ENCODE measurements at places on chromosomes 7 and 10.

DNA sequence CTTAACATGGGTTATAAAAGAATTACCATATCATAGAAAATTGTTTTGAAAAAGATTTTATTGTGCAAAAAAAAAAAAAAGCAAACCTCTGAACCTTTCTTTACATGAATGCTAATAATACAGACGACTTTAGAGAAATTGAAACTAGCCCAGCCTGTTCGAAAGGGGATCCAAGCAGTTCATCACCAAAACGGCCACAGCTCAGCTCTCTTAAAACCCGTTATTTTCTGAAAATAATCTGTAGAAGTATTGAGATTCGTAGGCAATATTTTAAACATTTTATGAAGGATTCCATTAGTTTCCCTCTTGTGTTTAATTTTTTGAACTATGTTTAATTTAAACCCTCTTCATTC is 9.9 kb upstream of the GSAP start:
- no peak for DNase-seq

GRCh38 chr7:118289476-118289875 is 65.0 kb downstream of the ANKRD7 start:
- no peak for DNase-seq

DNA sequence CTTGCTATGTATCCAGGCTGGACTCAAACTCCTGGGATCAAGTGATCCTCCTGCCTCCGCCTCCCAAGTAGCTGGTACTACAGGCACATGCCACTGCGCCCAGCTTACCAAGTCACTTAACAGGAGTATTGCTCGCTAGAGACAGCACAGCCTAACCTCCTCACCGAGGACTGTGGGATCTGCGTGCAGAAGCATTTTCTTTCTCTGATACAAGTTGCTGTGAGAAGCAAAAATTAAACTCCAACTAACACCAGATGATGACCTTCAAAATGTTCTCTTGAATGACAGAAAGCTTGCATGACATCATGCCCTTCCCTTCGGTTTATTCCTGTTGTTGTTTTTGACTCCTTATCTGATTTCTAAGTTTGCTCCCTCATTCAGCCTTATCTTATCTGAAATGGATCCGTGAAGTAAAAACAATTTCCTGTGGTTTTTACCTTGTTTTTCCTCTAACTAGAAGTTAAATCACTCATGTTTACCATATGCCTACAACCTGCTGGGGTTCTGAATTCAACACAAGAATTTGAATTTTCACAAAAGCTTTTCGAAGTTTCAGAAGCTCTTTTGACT is 94.4 kb upstream of the KIF5B start:
- no peak for DNase-seq

DNA sequence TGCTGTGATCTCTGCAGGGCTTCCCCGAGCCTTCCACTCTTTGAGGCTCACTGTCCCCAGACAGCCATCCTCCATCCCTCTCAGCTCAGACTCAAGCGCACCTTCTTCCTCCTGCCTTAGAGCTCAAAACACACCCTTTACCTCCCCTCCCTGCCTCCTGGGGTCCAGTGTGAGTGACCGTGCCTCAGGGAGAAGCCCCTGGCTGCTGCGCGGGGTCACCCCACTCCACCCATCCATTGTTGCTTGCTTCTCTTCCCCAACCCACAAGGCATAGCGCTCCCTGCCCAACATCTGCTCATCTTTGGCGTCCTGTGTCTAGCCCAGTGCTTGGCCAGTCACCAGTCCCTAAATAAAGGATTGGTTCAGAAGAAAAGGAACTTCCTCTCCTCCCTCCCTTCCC is 170.3 kb downstream of the TCERG1L start:
- DNase-seq = no peak

- no peak for DNase-seq
Observed at GRCh38 chr10:102450124-102450373, 1.3 kb downstream of the C10orf95 start.

GRCh38 chr10:101008823-101009423 is 9.3 kb downstream of the LZTS2 start:
- no peak for DNase-seq

DNA sequence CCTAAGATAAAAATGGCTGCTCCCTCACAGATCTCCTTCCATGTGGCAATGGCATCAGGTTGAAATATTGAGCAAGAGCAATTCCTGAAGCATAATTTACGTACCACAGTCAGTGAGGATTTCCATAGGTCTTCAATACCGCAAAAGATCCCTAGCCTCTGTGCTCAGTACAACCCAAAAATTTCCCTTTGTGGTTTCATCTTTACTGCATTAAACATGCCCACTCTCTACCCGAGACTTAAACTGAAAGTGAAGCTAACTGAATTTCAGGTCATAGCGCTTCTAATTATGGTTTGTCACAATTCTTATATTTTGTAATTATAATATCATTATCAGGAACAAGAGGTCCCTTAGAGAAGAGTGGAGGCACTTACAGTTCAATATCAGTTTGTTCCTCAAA is 1071.1 kb downstream of the XPNPEP1 start:
- DNase-seq = no peak

- DNase-seq = no peak
Observed at GRCh38 chr7:5211730-5212482, 21.9 kb downstream of the WIPI2 start.

DNA sequence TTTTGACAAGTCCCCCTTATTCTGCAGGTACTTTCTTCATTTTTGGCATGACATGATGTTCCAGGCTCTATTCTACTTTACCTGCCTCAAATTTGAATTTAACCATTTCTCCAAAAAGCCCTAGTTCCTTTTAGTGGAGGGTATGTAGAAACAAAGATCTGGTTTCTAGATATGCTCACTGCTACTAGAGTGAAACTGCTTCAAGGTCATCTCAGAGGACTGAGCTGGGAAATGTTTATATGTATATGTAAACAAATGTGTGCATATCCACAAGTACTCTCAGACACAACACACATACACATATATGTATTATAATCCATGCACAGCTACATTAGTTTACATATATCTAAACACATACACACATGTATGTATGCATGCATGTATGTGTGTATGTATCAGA is 69.1 kb downstream of the ICA1 start:
- DNase-seq = no peak

DNA sequence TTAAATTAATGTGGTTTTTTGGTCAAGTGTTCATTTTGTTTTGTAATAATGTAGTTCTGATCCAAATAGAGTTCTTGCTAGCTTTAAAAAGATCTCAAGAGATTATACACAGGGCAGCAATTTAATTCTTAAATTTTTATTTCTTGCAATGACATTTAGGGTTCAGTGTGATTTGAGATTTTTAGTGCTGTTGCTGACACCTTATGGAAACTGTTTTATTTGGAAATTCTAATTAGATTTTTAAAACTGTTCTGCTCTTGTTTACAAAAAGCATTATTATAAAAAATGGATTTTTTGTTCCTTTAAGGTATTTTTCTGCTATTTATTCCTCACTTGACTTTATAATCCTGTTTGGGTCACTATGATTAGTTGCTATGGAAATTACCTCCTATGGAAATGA is 72.1 kb downstream of the RTKN2 start:
- no peak for DNase-seq

DNA sequence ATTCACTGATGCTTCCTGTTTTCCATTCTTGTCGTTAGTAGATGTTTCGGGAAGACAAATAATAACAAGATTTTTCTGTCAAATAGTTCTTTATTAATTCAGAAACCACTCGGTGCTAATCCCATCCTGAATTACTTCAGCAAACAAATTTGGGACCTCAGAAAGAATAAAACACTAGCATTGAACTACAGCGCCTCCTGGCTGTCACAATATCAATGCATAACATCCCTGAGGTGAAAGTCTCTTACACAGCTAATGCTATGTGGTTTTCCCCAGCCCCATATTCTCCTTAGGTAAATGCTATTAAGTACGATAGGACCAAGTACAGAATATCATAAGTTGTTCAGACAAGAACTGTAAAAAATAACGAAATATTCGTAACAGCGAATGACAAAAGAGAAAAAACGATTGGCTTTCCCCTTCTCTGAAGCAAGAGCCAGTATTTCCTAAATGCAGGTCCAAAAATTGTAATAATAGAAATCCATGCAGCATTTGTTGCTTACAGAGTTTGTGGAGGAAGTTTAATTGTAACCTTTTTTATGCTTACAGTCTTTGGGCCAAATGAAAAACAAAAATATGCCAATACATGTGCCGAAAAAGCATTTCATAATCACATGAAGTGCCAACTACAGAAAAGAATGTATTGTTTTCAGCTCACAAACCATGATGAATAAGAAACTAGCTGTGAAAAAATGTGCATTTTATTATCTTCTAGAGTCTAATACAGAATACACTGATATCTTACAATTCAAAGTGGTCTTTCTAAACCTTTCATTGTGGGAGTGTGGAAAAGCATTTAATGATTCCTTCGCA is 47.3 kb downstream of the MYPN start:
- peak; percentile 54 for DNase-seq

- no peak for DNase-seq
Observed at GRCh38 chr10:12628153-12628552, 278.8 kb downstream of the CAMK1D start.
